Endothelial cell of coronary artery (primary cell): ENCODE measurements at places on chromosomes 2 and 18. TPM values are rescaled to one million over a fixed set of nuclear protein-coding genes. Genes with fewer than 3 reads are reported as not detected.

Gene HOXD13
- not detected in 2 replicates for total RNA-seq

Gene C1D
- total RNA-seq, result 12.1 and 12.7 TPM in 2 replicates

Gene INHBB
- total RNA-seq, result 2.4 and 9.0 TPM in 2 replicates

Gene CNDP1
- total RNA-seq, result not detected in 2 replicates

Gene FEV
- not detected in 2 replicates for total RNA-seq

Gene HOXD1
- 1.8 and 2.3 TPM in 2 replicates for total RNA-seq

Gene AMER3
- not detected in 2 replicates for total RNA-seq

Gene NDUFV2
- 78.8 and 100 TPM in 2 replicates for total RNA-seq

Gene ALK
- total RNA-seq, result not detected in 2 replicates

Gene LCT
- total RNA-seq, result not detected in 2 replicates

Gene TUBA3E
- not detected in 2 replicates for total RNA-seq

Gene PRR30
- total RNA-seq, result not detected in 2 replicates

Gene MEP1B
- total RNA-seq, result 0.19 TPM in 1 of 2 replicates, not detected in the other
